ENCODE measurements at places on chromosomes 3 and 15.

DNA sequence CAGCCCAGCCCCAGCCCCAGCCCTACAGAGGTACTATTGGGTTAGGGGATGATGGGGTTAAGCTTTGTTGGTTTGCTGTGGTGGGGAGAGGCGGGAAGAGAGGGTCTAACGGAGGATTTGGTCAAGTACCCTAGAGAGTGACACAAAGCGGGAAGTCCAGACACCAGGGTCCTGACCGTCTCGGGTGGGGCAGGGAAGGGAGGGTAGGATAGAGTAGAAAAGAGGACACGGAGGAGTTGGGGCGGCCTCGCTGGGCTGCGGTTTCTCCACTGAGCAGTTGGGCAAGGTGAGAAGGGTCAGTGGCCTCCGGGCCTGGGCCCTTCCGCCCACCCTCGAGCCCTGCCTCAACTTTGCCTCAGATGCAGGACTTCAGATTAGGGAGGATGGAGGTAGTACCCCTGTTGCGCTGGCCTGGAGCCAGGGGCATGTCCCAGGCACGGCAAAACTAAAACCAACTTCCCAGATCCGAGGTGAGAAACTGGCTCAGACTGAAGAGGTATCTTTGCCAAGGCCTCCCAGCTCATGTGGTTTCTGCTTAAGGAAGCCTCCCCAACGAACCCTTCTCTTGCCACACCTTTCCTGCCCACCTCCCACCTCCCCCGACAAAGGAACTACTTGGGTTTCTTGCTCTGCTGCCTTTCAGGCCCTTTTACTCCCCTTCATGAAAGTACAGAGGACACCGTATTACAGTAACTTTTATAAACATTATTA lies 551 bp downstream of the PML start:
- DNase-seq: no peak
- peaks cover 42% of the 10 kb centered on the region for H3K4me1 ChIP-seq
- H3K36me3 ChIP-seq: peaks cover 3% of the 10 kb centered on the region
- no peaks in the 10 kb centered on the region for H3K27me3 ChIP-seq

GRCh38 chr3:9743548-9743947 lies 6.2 kb upstream of the OGG1 start:
- no peak overlapping the region for H3K27ac ChIP-seq
- peaks cover 6% of the 10 kb centered on the region for H3K4me1 ChIP-seq
- no peak overlapping the region for H3K4me3 ChIP-seq
- DNase-seq: no peak
- no peaks in the 10 kb centered on the region for H3K27me3 ChIP-seq
- H3K36me3 ChIP-seq: peaks cover 32% of the 10 kb centered on the region

DNA sequence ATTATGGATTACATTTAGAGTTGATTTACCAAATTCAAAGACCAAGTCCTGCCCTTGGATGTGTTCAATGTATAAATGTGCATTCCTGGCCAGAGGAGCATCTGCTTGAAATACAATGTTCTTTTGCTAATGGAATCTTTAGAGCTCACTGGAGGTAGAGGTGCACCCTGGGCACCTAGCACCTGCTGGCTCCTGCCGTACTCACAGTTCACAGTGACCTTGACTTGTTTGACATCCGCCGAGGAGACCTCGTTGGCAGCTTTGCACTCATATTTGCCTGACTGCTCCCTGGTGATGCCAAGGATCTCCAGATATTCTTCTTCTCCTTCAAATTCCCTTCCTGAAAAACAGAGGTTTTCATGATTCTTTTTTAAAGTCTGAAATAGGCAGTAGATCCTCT lies 229.0 kb downstream of the GAP43 start:
- peaks cover 5% of the 10 kb centered on the region for H3K27me3 ChIP-seq
- no peaks in the 10 kb centered on the region for H3K36me3 ChIP-seq
- no peaks in the 10 kb centered on the region for H3K4me1 ChIP-seq
- no peak overlapping the region for H3K4me3 ChIP-seq
- no peak overlapping the region for H3K27ac ChIP-seq

GRCh38 chr15:47673232-47673761 lies 44.0 kb upstream of the SEMA6D start:
- no peak overlapping the region for H3K27ac ChIP-seq
- peaks cover 1% of the 10 kb centered on the region for H3K27me3 ChIP-seq
- no peak for DNase-seq
- no peaks in the 10 kb centered on the region for H3K4me1 ChIP-seq

DNA sequence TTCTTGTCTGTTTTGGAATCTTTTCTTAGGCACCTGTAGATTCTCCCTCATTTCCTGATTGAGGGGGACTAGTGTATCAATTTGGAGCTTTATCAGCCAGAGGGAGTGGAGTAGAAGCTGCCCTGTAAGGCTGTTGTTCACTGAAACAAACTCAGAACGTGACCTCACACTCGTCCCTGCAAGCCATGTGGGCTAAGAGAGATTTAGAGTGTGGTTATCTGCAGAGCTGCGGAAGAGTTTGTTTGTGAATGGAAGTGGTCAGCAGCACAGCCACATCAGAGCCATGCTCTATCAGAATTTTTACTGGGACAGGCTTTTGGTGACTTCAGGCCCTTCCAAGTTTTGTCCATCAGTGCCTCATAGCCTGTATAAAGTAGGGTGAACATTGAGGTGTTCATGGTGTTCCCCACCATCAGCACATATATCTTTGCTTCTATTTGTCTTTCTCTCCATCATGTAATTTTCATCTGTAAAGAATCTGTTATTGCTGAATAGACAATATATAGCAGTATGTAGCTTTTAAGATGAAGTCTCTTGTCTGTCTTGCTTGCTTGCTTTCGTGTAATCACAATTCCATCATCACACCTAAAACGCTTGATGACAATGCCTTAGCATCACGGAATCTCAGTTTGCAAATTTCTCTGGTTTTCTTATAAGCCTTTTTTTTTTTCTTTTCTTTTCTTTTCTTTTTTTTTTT lies 37.0 kb downstream of the LARS2 start:
- no peak for DNase-seq
- no peak overlapping the region for H3K27ac ChIP-seq
- no peak overlapping the region for H3K4me3 ChIP-seq

- no peak overlapping the region for H3K27ac ChIP-seq
- no peak overlapping the region for H3K4me3 ChIP-seq
- peaks cover 13% of the 10 kb centered on the region for H3K27me3 ChIP-seq
- H3K4me1 ChIP-seq: peaks cover 9% of the 10 kb centered on the region
- H3K36me3 ChIP-seq: no peaks in the 10 kb centered on the region
Observed at GRCh38 chr15:92074646-92075045, 221.1 kb downstream of the SLCO3A1 start.

DNA sequence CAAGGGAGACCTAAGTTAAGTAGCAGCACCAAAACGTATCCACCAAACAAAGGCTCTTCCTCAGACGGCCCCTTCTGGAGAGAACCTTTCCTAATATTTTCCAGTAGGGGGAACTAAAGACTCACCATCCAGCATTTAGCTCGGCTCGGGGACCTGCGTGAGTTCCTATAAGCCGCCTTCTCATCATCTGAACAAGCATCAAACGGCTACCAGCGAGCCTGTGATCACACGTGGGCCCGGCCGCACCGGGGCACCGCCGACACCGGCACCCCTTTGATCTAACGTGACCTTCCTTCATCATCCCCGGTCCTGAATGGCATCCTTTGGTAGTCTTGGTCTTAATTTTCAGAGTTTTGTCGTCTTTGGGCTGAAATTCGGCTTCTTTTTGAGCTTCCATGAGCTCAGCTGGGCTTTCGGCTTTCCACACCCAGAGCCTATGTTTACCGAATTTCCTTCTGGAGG lies 1.4 kb upstream of the ROBO2 start:
- no peaks in the 10 kb centered on the region for H3K36me3 ChIP-seq
- no peak overlapping the region for H3K27ac ChIP-seq
- H3K27me3 ChIP-seq: peaks cover 7% of the 10 kb centered on the region

GRCh38 chr3:53293867-53294266 lies 38.0 kb upstream of the TKT start:
- no peaks in the 10 kb centered on the region for H3K4me1 ChIP-seq
- peaks cover 11% of the 10 kb centered on the region for H3K36me3 ChIP-seq
- no peak overlapping the region for H3K27ac ChIP-seq
- H3K27me3 ChIP-seq: no peaks in the 10 kb centered on the region
- DNase-seq: no peak
